Airway epithelial cell (primary cell): ENCODE measurements at places on chromosomes 4 and X. TPM values are rescaled to one million over a fixed set of nuclear protein-coding genes. Genes with fewer than 3 reads are reported as not detected.

Gene SSX4B
- not detected in 2 replicates for total RNA-seq

Gene DKC1
- total RNA-seq = 57.5 and 78.6 TPM in 2 replicates

Gene SAGE1
- not detected in 2 replicates for total RNA-seq

Gene MAOB
- 0.07 TPM in 1 of 2 replicates, not detected in the other for total RNA-seq

Gene SYTL4
- total RNA-seq = 1.5 and 3.5 TPM in 2 replicates

Gene MFAP3L
- 0.70 and 2.0 TPM in 2 replicates for total RNA-seq

Gene MAGEA12
- not detected in 2 replicates for total RNA-seq

Gene HTN1
- not detected in 2 replicates for total RNA-seq

Gene GUCY1B1
- total RNA-seq = 3.9 TPM in 2 replicates

Gene NXF3
- total RNA-seq = not detected in 2 replicates

Gene ART3
- total RNA-seq = 1.7 TPM in 1 of 2 replicates, not detected in the other

Gene GAGE12F
- total RNA-seq = not detected in 2 replicates

Gene DUSP21
- total RNA-seq = not detected in 2 replicates

Gene NPY2R
- not detected in 2 replicates for total RNA-seq

Gene GAGE12E
- not detected in 2 replicates for total RNA-seq

Gene YY2
- total RNA-seq = 0.74 and 0.78 TPM in 2 replicates

Gene TCEAL7
- total RNA-seq = 3.6 TPM in 1 of 2 replicates, not detected in the other

Gene NEXMIF
- not detected in 2 replicates for total RNA-seq
